Stimulated activated CD8-positive, alpha-beta memory T cell treated with anti-CD3 and anti-CD28 coated beads, Interleukin-4, amount 100 ng/mL, for 48 hours (primary cell): ENCODE measurements at places on chromosomes 7 and 10.

DNA sequence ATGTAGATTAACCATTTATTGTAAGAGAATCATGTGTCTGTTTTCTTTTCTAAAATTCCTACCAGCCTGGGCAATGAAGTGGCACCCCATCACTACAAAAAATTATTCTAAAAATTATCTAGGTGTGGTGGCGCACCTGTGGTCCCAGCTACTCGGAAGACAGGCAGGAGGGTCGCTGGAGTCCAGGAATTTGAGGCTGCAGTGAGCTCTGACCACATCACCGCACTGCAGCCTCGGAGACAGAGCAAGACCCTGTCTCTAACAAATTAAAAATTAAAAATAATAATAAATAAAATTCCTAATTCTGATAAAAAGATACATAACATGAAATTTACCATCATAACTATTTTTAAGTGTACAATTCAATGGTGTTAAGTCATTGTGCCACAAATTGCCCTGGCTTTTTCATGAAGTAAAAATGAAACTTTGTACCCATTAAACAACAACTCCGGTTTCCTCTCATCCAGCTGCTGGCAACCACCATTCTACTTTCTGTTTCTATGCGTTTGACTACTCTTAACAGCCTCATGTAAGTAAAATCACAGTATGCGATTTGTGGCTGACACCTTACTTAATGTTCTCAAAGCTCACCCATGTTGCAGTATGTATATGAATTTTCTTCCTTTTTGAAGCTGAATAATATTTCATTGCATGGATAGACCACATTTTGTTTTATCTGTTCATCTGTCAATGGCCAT lies 20.6 kb upstream of the USP6NL start:
- no peak for DNase-seq

- no peak for DNase-seq
Observed at GRCh38 chr10:77189075-77189474, 448.5 kb downstream of the KCNMA1 start.

GRCh38 chr7:155918720-155919390 lies 106.6 kb upstream of the SHH start:
- no peak for DNase-seq

- no peak for DNase-seq
Observed at GRCh38 chr7:17951742-17952254, 11.5 kb upstream of the SNX13 start.

DNA sequence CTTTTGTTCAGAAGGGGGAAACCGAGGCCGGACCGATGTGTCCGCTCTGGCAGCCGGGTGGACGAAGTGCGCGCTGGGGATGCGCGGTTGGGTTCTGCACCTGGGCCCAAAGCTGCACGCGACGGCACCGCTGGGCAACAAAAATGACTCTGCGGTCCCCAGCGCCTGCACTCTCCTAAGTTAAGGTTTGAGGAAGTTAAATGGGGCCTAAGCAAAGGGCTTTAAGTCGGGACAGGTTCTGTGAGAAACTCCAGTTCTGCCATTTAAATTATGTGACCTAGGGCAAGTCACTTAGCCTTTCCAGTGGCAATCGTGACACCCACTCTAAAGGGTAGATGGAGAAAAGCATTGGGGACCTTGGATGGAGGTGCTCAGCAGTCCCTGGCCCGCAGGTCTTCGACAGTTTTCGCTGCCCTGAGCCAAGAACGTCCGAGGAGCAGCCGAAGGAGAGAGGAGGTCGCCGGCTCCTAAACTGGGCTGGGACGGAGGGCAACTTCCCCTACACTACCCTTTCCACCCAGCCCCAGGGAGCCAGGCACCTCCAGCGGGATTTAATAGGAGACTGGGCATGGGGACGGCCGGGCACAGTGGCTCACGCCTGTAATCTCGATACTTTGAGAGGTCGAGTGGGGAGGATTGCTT lies 534 bp upstream of the ACBD5 start:
- DNase-seq: peak; percentile 57

- DNase-seq: no peak
Observed at GRCh38 chr10:5305374-5305773, 59.4 kb upstream of the UCN3 start.

DNA sequence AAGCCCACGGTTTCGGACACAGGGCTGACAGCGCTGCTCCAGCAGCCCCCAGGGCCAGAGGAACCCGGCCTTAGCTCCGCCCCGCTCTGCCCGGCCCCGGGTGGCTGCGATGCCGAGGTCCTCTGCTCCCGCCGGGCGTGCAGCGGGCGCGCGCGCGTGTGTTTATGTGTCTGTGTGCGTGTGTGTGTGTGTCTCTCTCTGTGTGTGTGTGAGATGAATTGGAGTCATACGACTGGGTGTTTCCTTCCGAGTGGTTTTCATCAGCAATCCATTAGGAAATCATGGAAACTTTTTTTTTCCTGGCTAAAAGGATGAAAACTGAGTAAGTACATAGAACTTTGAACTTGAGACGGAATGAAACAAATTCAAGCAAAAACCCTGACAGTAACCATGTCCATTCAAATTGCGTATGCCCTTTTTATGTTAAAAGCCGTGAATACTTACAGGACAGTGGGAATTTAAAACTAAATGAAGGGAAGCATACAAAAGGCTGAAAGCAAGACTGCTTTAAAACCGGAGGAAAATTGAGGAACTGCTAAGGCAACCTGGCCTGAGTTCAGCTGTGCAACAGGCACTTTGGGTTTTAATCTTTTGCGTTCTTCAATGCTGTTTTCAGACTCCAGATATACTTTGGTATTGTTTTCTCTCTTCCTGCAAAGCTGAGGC lies at the start of gene CPED1:
TSS of gene CPED1 (plus strand) at position 121 of the 666 bp plus-strand sequence. CDS start 911 bp downstream, outside the sequence.
- peak; percentile 52 for DNase-seq

DNA sequence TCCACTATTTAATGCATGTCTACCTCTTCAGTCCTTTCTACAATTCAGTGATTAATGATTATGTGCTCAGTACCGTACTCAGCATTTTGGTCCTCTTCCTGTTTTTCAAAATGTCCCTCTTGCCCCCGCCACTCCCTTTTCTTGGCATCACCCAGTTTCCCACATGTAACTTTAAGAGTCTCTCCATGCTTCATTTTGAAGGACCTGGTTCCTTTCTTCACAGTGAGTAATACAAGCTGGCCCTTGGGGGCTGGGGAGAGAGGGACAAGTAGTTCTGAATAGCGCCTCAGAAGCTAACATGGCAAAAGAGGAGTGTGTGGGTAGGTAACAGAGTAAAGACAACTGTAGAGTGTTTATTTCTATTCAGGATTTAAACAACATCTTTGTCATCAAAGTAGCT lies 34.6 kb upstream of the SLIT1 start:
- no peak for DNase-seq

DNA sequence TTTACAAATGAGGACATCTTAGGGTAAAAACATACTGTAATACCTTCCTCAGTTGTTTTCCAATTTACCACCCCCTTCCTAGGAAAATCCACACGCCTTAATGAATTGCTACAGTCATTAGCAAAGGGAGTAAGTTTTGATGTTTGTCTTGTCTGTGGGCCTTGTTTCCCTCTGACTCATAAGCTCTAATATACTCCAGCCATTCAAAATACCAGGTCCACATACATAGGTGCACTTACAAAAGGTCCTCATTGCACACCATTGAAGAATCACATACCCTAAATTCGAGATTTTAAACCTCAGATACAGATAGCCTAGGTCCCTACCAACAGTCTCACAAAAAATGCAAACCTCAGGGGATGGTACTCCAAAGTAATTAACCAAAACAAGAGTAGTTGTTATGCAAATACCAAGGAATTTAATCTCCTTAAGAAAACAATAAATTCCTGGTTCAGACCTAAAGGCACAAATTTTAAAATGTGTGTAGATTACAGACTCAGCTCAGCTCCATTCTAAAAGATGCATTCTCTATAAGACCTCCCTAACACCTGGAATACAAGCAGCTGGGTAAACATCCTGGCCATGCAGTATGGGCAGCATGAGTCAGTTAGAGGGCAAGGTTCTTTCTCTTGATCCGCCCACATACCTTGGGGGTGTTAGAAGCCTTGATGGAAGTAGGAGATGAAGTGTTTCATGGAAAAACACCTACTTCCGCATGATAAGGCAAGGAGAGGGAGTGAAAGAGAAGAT lies 3.0 kb upstream of the LIPK start:
- no peak for DNase-seq

DNA sequence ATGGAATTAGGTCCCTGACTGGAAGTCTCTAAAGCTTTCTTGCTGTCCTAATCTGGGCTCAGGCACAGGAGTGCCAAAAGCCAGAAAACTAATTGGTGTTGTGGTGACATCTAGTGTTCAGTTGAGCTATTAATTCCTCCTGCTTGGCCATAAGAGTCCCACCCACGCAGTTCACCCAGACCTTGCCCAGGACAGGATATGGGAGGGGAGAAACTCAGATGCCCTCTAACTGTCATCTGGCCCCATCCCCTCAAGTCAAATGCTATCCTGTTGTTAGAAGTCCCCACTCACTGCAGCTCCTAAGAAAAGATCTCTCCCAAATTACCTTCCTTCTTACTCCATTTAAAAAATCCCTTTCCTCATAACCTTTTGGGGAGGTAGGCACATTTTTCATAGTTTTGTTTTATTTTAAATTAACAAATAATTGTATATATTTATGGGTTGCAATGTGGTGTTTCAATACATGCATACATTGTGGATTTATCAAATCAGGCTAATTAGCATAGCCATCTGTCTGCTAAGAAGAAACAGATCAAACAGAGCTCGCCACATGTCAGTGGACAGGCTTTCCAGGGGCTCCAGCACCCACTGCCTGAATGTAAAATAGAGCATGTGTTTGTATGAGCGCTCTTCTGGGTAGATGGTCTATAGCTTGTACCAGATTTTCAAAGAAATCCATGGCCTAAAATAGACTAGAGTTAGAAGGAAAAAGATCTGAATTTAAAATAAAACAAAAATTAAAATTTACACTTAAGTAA lies 84.0 kb downstream of the GSAP start:
- DNase-seq: peak; percentile 68

DNA sequence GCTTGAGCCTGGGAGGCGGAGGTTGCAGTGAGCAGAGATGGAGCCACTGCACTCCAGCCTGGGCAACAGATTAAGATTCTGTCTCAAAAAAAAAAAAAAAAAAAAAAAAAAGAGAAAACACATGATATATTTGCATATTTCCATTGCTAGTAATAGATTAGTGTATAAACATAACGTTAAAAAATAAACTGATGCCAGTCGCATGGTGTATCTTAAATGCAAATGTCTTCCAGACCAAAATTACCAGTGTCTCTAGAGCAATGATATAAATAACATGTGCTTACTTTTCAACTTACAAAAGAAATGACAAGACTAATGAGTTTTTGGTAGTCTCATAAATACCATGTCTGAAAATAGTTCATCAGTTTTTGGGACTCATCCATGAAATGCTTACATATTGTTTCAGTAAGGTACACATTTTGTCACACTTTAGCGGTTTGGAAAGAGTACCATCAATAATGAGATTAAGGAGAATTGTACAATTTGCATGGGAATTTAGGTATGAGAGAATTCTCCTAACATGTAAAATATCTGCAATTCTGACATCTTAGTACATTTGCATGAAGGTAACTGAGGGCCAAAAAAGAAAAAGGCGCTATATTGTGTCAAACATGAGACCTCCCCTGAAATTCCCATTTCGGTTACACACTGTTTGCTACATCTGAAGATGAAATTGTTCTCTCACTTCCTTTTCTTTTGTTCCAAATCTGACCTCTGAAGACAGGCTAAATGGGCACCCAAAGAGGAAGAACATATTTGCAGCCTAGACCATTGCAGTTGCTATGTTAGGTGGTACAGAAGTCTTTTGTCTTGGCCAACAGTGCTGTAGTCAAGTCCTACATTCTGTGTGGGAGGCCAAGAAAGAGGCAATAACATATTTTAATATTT lies 51.5 kb upstream of the PIP4K2A start:
- DNase-seq: no peak

- DNase-seq: no peak
Observed at GRCh38 chr7:32476816-32477648, 13.1 kb downstream of the LSM5 start.

DNA sequence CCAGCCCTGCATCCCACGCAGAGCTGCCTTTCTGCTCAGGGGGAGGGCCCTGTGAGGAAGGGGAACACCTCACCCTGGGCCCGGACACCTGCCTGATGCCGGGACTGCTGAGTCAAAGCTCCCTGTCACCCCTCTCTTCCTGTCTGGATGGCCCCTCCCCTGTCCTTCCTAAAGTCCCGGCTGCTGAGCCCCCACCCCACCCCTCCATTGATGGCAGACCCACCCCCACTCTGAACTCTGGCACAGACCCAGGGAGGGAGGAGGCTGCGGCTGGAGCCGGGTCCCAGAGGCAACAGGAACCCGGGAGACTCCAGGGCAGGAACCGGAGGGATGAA lies 78.7 kb downstream of the ELFN1 start:
- DNase-seq: no peak

- peak; percentile 4 for DNase-seq
Observed at GRCh38 chr10:111114758-111115500, 38.1 kb downstream of the ADRA2A start.

DNA sequence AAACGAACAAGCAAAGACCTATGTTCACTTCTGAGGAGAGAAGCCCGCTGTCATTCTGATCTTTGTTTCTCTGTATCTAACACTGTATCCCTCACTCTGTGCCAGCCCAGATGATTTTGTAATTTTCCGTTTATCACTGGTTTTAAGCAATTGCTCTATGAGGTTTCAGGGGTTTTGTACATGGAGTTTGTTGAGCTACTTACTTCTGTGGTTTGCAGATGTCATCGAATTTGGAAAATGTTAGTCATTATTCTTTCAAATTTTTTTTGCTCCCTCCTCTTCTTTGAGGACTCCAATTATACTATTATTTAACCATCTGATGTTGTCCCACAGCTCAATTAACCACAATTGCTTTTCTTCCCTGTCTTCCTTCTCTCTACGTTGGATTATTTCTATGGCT lies 650.9 kb upstream of the IGFBP3 start:
- no peak for DNase-seq

GRCh38 chr7:15820319-15820718 lies 133.8 kb upstream of the MEOX2 start:
- DNase-seq: no peak

DNA sequence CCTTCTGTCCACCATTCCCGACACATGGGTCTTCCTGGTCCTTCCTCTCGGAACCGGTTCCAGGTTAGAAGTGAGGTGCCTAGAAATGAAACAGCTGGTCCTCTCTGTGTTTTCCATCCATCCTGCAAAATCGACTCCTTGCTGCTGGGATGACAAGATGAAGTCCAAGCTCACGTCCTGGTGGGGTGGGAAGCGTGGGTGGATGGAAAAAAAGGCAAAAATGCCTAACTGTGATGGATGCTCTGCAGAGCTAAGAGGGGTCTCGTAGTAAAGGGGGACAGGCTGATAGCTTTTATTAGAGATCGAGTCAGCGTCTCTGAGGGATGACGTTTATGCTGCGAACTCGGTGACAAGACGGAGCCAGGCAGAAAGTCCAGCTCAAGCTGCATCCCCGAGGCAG lies 14.1 kb downstream of the CALML5 start:
- DNase-seq: no peak
